ENCODE measurements at places on chromosomes 5 and 9.

- DNase-seq = no peak
Observed at GRCh38 chr5:136802383-136802782, 437.0 kb upstream of the TRPC7 start.

DNA sequence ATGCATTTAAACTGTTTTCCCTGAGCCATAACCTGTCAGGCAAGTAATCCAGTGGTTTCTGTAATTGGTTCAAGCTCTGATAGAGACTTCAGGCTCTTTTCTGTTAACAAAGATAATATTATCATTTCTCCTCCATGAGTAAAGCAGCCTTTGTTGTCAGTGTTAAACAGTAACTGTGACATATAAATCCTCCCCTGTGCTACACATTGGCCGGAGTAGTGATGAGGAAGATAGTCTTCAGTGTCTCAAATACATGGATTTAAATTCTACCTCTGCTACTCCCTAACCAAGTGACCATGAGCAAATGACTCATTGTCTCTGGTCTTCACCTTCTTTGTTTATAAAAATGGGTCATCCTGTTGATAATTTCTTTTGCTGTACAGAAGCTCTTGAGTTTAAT lies 615.5 kb upstream of the CHD1 start:
- DNase-seq = no peak

DNA sequence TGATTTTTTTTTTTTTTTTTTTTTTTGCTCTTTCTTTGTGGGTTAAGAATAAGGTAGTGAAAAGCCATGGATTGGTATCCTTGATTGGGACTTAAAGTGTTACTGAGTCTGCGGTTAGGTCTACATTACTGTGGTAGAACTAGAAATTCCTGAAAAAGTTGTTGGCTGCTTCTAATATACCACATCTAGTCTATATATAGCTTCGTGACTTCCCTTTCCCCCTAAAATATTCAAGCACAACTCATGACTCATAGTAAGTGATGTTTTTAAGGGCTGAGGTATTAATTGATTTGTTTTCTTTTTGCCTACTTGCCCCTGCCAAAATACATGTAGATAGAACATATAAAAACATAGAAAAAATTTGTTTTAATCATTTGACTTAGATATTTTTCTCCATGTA lies 247.6 kb downstream of the TMEM232 start:
- no peak for DNase-seq

- no peak for DNase-seq
Observed at GRCh38 chr5:108167174-108167573, 214.7 kb downstream of the FBXL17 start.

- DNase-seq = no peak
Observed at GRCh38 chr5:77128411-77129061, 41.5 kb upstream of the ZBED3 start.

DNA sequence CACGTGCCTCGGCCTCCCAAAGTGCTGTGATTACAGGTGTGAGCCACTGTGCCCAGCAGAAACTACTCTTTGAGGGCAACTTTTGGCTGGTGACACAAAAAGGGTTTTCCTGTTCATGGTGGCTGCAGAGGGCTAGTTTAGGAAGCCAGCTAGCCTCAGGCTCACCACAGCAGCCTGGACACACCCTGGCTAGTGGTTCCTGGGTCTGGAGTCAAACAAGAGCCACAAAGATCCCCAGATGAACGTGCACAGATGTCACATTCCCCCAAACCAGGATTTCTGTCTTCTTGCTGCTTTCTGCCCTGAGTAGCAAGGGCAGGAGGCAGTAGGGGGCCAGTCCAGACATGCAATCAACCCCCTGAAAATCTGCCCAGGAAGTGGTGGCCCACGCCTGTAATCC lies 6.8 kb downstream of the HBEGF start:
- no peak for DNase-seq

GRCh38 chr5:139847091-139847490 lies 51.5 kb downstream of the PSD2 start:
- no peak for DNase-seq

- no peak for DNase-seq
Observed at GRCh38 chr9:133969681-133970580, 22.2 kb downstream of the VAV2 start.

GRCh38 chr9:94269264-94269663 lies 10.2 kb downstream of the ZNF169 start:
- no peak for DNase-seq
